ENCODE measurements at places on chromosomes 2 and 18. TPM values are rescaled to one million over a fixed set of nuclear protein-coding genes. Genes with fewer than 3 reads are reported as not detected.

- no peak for DNase-seq
- no peak overlapping the region for H3K4me3 ChIP-seq
- no peak overlapping the region for H3K27ac ChIP-seq
- H3K27me3 ChIP-seq: no peaks in the 10 kb centered on the region
- no peaks in the 10 kb centered on the region for H3K4me1 ChIP-seq
- no peaks in the 10 kb centered on the region for H3K36me3 ChIP-seq
Measured at GRCh38 chr2:167686691-167687090, 560.7 kb downstream of the STK39 start.

PCGF1 gene
- total RNA-seq: 20.2 TPM

DNA sequence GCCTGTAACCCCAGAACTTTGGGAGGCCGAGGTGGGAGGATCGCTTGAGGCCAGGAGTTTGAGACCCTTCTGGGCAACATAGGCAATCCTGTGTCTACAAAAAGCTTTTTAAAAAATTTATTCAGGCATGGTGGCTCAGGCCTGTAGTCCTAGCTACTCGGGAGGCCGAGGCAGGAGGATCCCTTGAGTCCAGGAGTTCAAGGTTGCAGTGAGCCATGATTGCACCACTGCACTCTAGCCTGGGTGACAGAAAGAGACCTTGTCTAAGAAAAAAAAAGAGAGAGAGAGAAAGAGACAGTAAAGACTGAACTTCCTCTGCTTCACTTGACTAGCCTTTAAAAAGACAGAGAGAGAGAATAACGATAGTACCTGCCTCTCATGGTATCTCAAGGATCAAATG, 62.4 kb downstream of the INPP5D start:
- peaks cover 13% of the 10 kb centered on the region for H3K36me3 ChIP-seq
- no peak for DNase-seq
- no peak overlapping the region for H3K4me3 ChIP-seq

DNA sequence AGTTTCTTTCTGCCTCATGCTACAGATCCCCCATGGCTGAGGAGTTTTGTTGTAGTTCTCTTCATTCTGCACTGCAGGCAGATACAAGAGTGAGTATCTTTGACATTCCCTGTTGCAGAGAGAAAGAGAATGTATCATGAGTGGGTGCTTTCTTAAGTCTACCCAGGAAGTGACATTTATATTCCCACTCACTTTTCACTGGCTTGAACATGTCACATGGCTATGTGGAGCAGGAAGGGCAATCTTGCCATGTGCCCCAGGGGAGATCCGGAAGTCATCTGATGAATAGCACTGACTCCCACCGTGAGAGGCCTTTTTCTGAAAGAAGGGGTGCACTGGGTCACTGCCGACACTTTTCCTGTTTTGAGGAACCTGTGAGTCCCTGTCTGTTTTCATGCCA, 66.4 kb upstream of the BOD1L2 start:
- H3K27ac ChIP-seq: no peak overlapping the region
- no peaks in the 10 kb centered on the region for H3K36me3 ChIP-seq
- peaks cover 68% of the 10 kb centered on the region for H3K27me3 ChIP-seq

DNA sequence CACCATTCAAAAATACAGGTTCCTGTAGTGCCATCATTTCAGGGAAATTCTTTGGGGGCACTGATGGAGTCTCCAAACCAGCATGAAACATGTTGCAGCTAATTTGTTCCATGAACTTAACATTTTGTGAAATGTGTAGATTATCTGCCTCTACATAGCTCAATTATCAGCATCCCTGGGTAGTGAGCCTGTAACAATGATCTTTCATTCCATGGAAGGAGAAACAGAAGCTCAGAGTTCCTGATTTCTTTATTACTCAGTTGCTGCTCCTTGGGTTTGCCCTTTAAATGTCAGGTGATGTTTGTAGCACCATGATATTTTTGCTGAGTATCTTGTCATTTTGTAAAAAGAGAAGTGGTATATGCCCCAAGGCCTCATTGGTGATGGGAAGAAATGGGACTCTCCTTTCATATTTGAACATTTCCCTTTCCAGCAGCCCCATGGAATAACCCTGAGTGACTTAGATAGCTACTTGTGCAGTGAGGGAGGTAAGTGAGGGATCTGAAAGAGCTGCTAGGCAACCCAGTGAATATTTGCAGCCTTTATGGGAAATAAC, 146.9 kb downstream of the CERS6 start:
- no peak overlapping the region for H3K27ac ChIP-seq
- no peaks in the 10 kb centered on the region for H3K36me3 ChIP-seq
- peaks cover 35% of the 10 kb centered on the region for H3K4me1 ChIP-seq
- DNase-seq: no peak
- H3K27me3 ChIP-seq: no peaks in the 10 kb centered on the region

DNA sequence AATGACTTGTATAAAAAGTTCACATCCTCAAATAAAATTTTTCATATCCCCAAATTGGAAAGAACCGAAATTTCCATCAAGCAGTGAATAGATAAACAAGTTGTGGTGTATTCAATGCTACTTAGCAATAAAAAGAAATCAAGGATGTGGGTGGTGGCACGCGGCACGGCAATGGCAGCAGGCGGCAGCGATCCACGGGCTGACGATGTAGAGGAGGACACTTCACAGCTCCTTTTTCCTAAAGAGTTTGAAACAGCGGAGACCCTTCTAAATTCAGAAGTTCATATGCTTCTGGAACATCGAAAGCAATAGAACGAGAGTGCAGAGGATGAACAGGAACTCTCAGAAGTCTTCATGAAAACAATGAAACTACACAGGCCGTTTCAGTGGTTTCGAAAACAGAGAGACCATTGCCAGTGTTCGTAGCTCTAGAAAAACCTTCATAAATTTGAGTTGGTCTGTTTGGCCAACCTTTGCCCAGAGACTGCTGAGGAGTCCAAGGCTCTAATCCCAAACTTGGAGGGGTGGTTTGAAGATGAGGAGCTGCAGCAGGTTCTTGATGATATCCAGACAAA, 9.8 kb upstream of the IL36A start:
- no peak for DNase-seq
- no peaks in the 10 kb centered on the region for H3K4me1 ChIP-seq
- H3K27ac ChIP-seq: no peak overlapping the region
- peaks cover 13% of the 10 kb centered on the region for H3K27me3 ChIP-seq
- H3K4me3 ChIP-seq: no peak overlapping the region

RELCH gene
- total RNA-seq: 15.5 TPM

SRD5A2 gene
- total RNA-seq: not detected

POLE4 gene
- 36.6 TPM for total RNA-seq

- H3K4me3 ChIP-seq: no peak overlapping the region
- no peak overlapping the region for H3K27ac ChIP-seq
- no peak for DNase-seq
- H3K4me1 ChIP-seq: peaks cover 48% of the 10 kb centered on the region
- H3K36me3 ChIP-seq: no peaks in the 10 kb centered on the region
Measured at GRCh38 chr18:75276818-75277609, 66.4 kb downstream of the TSHZ1 start.

FEV gene
- not detected for total RNA-seq

- no peaks in the 10 kb centered on the region for H3K27me3 ChIP-seq
- H3K4me3 ChIP-seq: no peak overlapping the region
- H3K27ac ChIP-seq: no peak overlapping the region
- no peaks in the 10 kb centered on the region for H3K4me1 ChIP-seq
- DNase-seq: no peak
Measured at GRCh38 chr2:145771525-145771924, 1251.6 kb upstream of the ZEB2 start.

SCYGR4 gene
- total RNA-seq: not detected

GRCh38 chr2:160507046-160507407, 13.4 kb upstream of the RBMS1 start:
- peaks cover 31% of the 10 kb centered on the region for H3K4me1 ChIP-seq
- no peaks in the 10 kb centered on the region for H3K36me3 ChIP-seq
- H3K27ac ChIP-seq: no peak overlapping the region
- DNase-seq: no peak
- no peak overlapping the region for H3K4me3 ChIP-seq

DNA sequence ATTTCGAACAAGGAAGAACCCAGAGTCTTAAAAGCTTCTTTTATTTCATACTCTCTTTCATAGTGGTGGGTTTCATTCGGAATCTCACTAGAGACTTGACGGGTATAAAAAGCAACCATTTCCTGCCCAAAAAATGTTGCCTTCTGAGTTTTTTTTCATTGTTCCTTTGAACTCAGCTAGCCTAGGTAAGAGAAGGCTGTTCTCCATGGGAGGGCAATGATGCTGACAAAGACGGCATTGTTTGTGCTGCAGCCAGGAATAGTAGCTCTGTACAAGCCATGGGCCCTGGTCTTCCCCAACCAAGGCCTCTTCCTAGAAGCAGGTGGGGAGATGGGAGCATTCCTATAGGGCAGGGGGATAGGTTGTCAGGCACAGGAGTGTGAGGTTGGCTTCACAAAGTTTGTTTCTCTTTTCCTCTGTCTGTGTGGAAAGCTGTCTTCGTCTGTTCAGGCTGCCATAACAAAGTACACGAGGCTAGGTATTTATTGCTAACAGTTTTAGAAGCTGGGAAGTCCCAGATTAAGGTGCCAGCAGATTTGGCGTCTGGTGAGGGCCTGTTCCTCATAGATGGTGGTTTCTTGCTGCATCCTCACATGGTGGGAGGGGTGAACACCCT, 405.1 kb downstream of the NBAS start:
- no peaks in the 10 kb centered on the region for H3K36me3 ChIP-seq
- DNase-seq: no peak
- H3K4me3 ChIP-seq: no peak overlapping the region
- H3K27ac ChIP-seq: no peak overlapping the region
- no peaks in the 10 kb centered on the region for H3K27me3 ChIP-seq

TFCP2L1 gene
- 0.14 TPM for total RNA-seq

DNA sequence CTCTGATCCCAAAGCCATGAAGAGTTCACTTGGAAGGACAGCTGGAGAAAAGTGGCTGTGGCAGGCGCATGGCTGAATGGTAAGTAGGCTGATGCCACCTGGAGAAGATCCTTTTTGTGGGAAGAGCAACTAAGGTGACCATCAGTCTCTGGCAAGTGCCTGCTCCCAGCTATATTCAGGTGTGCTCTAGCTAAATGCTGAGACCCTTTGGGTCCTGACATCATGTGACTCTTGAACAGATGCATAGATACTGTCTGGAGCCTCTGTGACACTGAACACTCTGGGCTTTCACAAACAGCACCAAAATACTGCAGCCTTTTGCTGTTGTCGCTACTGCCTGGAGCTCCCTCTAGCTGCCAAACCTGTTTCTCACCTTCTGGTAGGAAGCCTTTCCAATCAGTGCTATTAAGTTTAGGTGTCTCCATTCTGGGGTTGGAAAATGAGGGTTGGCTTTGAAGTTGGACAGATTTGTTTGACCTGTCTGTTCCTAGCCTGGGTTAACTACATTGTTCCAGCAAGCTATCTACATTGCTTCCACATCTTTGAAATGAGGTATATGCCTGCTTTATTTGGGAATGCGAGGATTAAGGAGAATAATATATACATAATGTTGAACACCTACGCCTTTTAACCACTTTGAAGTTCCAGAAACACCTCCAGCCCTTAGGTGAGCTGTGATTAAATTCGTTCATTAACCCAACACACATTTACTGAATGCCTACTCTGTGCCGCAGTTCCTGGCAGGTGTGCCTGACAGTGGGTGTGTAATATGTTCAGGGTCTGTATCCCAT, 3.1 kb downstream of the EGR4 start:
- H3K27me3 ChIP-seq: peaks cover 100% of the 10 kb centered on the region
- DNase-seq: no peak
- no peaks in the 10 kb centered on the region for H3K36me3 ChIP-seq
- no peak overlapping the region for H3K27ac ChIP-seq
- H3K4me1 ChIP-seq: peaks cover 30% of the 10 kb centered on the region

COA5 gene
- total RNA-seq: 33.3 TPM

DNA sequence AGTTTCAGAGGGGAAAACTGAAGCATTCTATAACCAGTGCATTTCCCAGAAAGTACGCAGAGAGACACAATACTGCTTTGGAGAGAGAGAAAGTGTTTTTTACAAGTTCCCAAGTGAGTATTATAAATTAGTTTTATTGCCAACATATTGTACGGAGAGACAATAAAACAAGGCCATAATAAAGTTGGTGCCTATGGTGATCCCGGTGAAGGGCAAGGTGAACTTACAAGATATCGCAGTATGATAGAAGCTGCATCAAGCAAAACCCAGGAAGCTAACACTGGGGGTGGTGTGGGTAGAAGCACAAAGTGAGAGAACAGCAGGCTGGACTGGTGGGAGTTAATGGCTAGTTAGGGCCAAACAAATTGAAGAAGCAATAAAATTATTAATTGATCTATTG, 7.5 kb downstream of the TMSB10 start:
- H3K27ac ChIP-seq: no peak overlapping the region
- H3K4me3 ChIP-seq: no peak overlapping the region
- H3K4me1 ChIP-seq: no peaks in the 10 kb centered on the region
- H3K36me3 ChIP-seq: no peaks in the 10 kb centered on the region

NPPC gene
- total RNA-seq: 3.0 TPM

- no peaks in the 10 kb centered on the region for H3K4me1 ChIP-seq
- H3K36me3 ChIP-seq: no peaks in the 10 kb centered on the region
- no peaks in the 10 kb centered on the region for H3K27me3 ChIP-seq
- DNase-seq: no peak
- no peak overlapping the region for H3K4me3 ChIP-seq
Measured at GRCh38 chr2:122491011-122491410, 735.6 kb downstream of the TSN start.

DNA sequence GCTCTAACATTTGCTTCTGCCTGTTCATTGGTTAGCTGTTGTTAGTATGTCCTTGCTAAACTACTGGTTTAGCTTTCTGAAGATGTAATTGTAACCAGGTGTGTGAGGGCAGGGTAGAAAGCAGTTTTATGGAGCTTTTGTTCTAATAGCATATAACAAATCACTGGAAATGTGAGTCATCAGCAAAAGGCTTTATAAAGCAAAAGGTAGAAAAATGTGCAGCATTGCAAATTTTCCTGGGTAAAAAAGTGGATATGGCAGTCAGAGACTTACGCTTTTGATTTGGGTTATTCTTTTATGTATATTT, 85.3 kb downstream of the ZNF407 start:
- H3K27me3 ChIP-seq: no peaks in the 10 kb centered on the region
- H3K4me3 ChIP-seq: no peak overlapping the region
- no peaks in the 10 kb centered on the region for H3K4me1 ChIP-seq
- H3K36me3 ChIP-seq: peaks cover 19% of the 10 kb centered on the region
- no peak for DNase-seq

GRCh38 chr2:41204315-41204714, 752.4 kb upstream of the SLC8A1 start:
- no peak for DNase-seq
- H3K27ac ChIP-seq: no peak overlapping the region
- no peaks in the 10 kb centered on the region for H3K27me3 ChIP-seq

- H3K4me3 ChIP-seq: no peak overlapping the region
- no peaks in the 10 kb centered on the region for H3K36me3 ChIP-seq
- no peaks in the 10 kb centered on the region for H3K27me3 ChIP-seq
- H3K4me1 ChIP-seq: peaks cover 7% of the 10 kb centered on the region
Measured at GRCh38 chr18:41390309-41390708, 564.7 kb upstream of the PIK3C3 start.

GRCh38 chr18:32735781-32736180, 37.0 kb downstream of the KLHL14 start:
- no peaks in the 10 kb centered on the region for H3K27me3 ChIP-seq
- H3K36me3 ChIP-seq: no peaks in the 10 kb centered on the region
- DNase-seq: no peak
- H3K4me1 ChIP-seq: no peaks in the 10 kb centered on the region

GRCh38 chr2:152115952-152116351, 17.1 kb upstream of the CACNB4 start:
- peaks cover 19% of the 10 kb centered on the region for H3K36me3 ChIP-seq
- no peaks in the 10 kb centered on the region for H3K4me1 ChIP-seq
- no peak overlapping the region for H3K4me3 ChIP-seq
- no peaks in the 10 kb centered on the region for H3K27me3 ChIP-seq

Measured in left ventricle myocardium inferior (tissue), 1 donor.